Fibroblast of skin of left quadriceps (primary cell): ENCODE measurements at places on chromosomes 7 and 10.

DNA sequence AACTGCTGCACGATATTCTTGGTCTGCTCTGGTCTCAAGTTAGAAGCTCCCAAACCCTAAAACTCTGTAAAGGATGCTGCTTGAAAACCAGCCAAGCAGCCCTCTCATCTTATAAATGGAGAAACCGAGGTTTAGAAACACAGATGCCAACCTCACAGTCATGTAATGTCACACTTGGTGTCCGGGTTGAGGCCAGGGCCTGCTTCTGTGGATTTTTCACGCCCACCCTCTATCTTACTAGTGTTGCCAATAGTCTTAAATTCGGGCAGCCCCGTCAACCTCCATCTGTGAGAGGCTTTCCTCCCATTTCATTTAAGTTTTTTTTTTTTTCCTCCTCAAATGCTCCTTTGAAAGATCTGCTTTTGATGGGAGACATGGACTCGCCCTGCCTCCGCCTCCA, 28.9 kb downstream of the PLPP4 start:
- DNase-seq, result no peak

GRCh38 chr10:124305131-124305530, 113.6 kb downstream of the OAT start:
- no peak for DNase-seq

GRCh38 chr7:27181795-27182275, 3.2 kb downstream of the HOXA11 start:
- no peak for DNase-seq

DNA sequence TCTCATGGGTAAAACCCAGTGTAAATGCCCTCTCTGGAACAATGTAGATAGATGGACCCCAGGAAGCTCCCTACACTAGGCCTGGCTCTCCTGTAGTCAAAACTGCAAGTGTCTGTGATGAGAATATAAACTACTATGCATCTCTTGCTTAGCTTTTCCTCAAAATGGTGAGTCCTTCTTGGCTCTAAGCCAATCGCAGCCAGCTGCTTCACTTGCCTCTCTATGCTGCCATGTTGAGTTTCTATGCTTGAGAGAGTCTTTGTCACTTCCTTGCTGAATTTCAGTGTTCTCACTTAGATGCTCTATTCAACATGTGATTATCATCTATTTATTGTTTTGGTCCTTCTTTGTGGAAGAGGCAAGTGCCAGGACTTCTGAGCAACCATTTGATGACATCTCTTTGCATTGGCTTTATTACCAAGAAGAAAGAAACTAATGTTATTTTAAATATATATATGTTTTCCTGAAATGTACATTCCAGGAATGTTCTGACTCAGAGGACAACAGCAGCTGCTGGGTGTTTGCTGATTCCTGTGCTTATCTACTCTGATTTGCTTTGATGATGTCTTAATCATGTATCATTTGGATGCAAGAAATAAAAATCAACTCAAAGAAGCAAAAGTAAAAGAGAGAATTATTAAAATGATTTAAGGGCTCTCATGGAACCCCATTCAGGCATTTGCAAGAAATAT, 16.6 kb downstream of the TAS2R40 start:
- DNase-seq, result no peak

GRCh38 chr10:38228394-38228793, 134.3 kb downstream of the ZNF37A start:
- DNase-seq, result no peak

DNA sequence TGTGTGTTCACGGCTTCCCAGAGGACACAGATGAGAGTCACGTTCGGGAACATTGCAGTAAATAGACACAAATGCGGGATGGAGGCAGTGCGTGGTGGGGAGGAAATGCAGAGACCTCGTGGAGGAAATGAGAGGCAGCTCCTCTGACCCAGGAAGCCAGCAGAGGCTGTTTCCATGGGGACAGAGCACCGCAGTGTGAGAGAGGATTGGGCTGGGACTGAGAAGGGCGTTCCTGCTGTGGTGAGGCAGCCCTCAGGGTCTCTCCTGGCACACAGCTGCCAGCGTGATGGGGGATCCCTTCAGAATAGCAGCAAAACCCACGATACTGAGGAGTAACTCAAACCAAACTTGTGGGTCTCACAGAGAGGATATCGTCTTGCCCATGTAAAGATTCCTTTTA, 21.7 kb upstream of the BHLHA15 start:
- DNase-seq, result no peak

DNA sequence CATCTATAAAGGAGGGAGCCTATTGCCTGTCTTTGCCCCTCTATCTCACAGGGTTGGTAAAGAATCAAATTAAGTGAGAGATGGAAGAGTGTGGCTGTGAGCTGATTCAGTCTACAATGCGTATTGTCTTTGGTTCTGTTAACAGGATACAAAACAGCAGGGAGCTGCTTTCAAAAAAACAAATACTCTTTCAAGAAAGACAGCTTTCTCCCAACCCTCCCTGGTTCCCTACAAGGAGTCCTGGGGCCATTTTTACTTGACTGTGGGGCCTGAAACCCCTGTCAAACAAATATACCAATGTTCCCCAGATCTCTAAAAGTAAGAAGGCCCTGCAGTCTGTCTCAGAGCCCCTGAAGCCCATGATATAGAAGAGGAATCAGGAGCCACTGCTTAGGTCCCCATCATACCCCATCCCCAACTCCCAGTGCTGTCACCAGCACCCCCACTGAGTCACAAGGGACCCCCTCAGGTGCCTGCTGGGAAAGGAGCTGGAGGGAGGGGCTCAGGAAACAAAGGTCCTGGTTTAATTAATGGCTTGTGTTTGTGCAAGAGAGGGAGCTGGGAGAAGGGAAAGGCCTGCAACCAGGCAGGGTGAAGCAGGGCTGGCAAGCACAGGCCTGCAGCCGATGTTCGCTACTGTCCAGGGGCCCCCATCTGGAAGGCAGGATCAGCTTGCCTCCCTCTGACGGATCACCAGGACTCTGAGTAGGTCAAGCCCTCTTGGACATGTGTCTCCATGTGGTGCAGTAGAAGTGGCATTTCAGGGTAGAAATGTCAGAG, 182.0 kb upstream of the GHITM start:
- DNase-seq, result no peak

DNA sequence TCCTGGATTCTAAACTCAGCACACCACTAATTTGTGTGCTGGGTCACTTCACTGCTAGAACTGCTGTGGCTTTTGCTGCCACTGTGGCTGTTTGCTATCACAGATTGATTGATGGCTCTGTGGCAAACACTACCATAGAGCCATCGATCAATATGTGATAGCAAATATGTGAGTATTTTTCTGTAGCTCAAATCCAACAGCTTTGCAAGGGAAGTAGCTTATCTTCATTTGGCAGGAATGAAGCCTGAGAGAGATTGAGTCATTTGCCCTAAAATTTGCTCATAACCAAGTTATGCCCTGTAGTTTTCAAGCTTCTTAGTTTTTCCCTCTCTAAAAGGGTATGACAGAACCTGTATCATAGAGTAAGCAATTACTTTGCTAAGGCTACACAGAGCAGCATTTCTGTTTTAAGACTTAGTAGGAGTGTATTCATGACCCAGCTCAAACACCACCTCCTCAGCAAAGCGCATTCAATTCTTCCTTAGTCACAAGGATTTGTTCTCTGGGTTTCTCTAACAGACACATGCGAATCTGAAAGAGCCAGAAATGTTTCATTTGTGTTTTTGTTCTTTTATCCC, 43.1 kb downstream of the MINPP1 start:
- DNase-seq, result no peak

DNA sequence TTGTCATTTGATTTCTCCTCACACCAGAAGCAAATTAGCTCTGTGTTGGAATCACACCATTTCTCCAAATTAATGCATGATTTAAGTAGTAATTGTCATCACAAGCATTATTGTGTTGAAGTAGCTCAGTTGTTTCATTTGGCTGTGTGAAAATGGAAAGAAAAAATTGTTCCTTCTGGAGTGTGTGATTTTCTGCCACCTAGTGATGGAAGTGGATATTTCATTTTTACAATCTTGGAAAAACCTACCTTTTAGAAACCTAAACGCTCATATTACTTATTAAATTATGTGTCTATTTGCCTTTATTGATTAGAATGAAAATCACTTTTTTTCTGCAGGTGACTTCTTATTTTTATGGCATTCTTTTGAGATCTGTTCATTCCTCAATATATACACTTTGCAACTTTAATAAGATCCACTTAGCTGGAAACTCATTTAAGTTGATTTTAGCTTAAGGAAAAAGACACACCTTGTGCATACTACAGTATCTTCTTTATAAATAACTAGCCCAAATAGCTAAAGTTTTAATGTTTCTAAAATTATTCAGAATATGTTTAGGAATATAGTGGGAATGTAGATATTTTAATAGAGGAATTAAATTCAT, 50.0 kb downstream of the SRI start:
- DNase-seq, result no peak

DNA sequence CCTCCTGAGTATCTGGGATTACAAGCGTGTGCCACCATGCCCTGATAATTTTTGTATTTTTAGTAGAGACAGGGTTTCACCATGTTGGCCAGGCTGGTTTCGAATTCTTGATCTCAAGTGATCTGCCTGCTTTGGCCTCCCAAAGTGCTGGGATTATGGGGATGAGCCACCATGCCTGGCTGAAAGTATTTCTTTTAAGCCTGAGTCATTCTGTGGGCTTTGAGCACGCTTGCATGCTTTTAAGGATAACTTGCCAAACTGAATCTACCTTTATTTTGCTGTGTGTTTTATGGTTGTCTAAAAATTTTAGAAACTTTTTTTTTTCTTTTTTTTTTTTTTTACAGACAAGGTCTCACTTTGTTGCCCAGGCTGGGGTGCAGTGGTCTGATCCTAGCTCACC, 33.2 kb downstream of the CNNM2 start:
- no peak for DNase-seq

GRCh38 chr7:114439581-114439980, 25.0 kb downstream of the FOXP2 start:
- DNase-seq, result no peak

DNA sequence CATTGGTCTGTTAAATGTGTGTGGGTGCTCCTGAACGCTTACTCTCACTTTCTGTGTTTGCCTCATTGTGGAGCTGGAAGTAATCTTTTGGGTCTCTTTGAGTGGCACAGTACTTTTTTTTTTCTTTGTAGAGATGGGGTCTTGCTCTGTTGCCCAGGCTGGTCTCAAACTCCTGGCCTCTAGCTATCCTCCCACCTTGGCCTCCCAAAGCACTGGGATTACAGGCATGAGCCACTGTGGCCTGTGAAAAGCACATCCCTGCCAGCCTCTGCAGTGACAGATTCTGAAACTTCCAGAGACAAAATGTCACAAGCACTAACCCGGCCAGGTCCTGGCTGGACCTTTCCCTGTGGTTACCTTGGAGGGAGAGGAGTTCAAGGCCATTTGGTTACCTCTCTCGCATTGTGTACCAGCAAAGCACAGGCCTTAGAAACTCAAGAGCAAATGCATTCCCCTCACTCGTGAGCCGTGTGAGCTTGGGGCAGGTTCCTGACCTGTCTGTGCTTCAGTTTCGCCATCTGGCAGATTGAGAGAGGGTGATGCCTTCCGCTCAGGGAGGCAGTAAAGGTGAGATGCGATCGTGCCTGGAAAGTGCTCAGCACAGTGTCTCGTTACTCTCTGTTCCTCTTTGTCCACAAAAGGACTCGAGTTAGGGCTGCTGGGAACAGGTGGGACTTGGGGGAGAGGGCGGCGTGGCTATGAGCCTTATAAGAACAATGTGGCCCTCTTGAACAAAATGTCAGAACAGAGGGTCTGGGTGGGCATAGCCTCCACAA, 72.6 kb upstream of the SEPHS1 start:
- no peak for DNase-seq

GRCh38 chr7:2474813-2475677, 1.2 kb downstream of the GRIFIN start:
- DNase-seq, result no peak

- no peak for DNase-seq
Measured at GRCh38 chr7:51226063-51226755, 90.4 kb downstream of the COBL start.

DNA sequence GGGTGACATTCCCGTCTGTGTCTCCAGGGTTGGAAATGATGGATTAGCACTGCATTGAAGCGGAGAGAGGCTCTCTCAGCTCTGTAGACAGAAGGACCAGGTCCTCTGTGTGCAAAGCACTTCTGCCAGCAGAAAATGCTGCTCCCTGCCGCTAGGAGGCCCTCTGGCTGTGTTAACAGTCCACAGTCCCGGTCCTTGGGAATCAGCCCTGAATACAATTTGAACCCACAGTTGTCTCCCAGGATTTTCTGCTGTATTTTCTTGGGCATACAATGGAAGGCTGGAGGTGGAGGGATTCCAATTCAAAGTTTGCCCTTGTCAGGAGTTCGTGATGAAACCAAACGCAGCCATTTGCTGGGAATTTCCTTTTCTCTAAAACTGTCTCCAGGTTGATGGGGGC, 205.2 kb downstream of the GLRX3 start:
- DNase-seq, result no peak

DNA sequence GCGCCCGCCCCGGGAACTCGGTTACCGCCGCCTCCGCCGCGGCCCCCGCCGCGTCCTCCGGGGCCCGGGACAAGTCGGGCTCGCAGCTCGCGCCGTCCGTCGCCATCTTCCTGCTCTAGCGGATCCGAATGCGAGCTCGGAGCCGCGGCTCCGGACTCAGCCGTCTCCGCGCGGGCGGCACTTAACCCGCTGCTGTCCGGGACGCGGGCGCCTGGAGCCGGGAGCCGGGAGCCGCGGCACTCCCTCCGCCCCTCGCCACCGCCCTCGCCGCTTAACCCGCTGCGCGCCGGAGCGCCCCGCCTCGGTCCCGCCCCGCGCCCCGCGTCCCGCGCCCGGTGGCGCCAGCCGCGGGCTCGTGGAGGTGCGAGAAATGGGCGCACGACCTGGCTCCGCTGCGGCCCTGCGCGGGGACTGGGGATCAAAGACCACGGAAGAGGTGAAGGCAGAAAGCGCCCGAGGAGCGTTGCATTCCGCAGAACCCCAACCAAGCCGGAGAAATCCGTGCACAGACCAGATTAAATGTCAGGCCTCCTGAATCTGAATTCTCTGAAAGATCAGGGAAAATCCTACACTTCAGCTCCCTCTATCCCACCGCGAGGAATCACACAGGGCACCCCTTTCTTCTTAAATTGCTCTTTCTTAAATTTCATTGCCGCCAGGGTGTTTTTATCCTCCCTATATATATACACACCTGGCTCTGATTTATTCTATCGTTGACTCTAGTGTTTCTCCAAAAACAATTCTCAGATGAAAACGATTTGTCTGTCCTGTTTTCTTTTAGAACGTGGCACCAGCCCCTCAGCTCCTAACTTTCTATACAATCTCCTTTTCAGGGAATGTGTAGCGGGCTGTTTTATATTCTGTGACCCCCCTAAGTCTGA, at the start of gene CTTNBP2:
TSS of gene CTTNBP2 (minus strand) at position 132 of the 881 bp plus-strand sequence. CDS start at position 106, 26 bp downstream.
- DNase-seq, result no peak
